ENCODE measurements at places on chromosomes 5 and 9.
A peak's percentile ranks its signal among the peaks of the same experiment; 100 is the strongest.

DNA sequence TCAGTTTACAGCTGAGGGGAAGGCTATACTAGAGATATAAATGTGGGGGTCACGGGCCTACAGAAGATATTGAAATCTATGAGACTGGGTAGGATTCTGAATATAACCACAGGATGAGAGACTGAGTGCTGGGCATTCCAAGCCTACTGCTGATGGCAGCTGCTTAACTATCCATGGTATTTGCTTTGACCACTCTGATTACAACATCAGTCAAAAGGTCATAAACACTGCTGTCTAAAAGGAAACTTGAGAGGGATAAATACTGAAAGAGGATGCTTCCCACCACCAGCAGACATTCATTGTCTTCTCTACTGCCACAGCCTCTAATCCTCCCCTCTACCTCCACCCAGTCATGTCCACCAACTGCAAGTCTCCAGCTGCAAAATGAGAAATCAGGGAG, 3.8 kb downstream of the ZNF622 start:
- no peak for DNase-seq

DNA sequence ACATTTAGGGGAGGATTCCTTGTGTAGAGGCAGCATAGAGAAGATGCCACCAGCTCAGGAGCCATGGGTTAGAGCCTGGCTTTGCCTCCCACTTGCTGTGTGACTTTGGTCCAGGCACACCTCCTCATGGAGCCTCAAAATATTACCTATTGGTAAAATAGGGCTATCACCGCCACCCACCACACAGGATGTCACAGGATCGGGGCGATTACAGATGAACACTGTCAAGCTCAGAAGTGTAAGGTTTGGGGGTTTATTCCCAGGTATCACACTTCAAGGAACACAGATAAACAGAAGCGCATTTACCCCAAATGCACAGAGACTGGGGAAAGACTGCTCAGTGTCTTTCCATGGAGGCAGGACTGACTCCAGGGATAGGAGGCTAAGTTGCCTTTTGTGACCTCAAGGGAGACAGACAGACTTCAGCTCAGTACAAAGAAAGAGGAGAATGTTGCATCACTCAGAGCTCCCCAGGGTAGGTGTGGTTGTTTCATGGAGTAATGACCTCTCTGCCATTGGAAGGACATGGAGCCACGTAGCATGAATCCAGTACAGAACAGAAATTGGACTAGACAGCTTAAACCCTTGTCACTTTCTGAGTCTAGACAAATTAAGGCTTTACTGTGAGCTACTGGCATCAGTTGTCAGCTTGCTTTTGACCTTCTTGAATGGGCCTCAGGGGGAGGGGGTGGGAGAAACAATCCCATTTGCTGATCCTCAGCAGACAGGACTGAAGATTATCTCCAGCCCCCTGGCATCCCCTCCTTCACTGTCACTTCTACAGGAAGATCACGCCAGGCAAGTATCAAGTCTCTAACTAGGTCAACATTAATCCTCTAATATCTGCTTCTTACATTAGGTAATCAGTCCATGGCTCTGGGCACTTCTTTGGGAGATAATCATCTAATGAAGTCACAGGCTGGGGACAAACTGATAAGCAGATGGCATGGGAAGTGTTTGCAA, 6.5 kb downstream of the TRAF1 start:
- no peak for DNase-seq

DNA sequence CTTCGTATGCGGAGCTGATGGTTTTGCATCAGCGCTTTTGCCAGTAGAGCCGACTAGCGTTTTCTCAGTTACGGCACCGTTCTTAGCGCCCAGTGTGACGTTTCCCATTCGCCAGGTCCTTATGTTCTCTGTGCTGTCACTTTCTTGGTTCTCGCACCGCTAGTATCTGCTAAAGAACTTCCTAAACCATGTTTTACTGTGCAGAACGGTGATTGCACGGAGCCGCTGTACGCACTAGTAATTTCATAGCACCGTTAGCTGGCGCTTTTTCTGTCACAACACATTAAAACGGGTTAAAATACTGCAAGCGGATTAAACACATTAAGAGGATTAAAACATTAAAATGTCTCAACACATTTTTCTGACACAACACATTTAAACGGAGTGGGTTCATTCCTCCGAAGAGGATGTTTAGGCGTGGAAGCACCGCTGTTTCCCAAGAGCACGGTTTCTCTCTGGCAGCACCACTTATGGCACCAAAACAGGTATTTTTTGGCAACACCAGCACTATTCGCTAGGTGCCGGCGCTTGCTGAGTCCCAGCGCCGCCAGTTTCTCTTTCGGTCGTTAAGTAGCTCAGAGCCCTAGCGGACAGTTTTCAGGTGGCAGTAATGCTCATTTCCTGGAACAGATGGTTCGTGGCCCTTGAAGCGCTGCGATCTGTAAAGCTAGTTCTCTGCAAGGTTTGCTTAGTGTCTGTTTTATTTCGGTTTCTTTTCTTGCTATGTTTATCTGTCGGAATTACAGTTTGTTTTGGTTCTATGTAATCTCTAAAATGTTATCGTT, 20.3 kb downstream of the ANXA2R start:
- DNase-seq = peak; percentile 79

DNA sequence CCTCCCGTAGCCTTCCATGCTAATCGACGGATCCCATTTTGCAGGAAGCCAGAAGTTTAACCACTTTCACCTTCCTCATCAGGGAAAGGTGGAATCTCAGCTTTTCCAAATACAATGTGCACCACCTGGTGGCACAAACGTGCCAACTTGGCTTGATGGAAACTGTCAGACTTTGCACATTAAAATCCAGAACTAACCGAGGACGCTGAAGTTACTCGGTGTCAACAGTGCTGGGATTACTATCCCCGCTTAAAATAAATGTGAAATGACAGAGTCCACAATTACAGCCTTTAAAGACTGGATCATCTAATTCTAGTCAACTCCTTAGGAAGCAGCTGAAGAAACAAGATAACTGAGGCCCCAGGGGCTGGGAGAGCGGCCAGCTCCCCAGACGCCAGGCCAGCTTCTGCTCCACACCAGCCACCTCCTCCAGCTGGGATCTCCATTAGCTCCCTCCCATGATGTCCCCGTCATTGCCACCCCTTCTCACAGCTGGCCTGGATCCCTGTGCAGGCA, 50.1 kb upstream of the RETREG1 start:
- DNase-seq = peak; percentile 57

DNA sequence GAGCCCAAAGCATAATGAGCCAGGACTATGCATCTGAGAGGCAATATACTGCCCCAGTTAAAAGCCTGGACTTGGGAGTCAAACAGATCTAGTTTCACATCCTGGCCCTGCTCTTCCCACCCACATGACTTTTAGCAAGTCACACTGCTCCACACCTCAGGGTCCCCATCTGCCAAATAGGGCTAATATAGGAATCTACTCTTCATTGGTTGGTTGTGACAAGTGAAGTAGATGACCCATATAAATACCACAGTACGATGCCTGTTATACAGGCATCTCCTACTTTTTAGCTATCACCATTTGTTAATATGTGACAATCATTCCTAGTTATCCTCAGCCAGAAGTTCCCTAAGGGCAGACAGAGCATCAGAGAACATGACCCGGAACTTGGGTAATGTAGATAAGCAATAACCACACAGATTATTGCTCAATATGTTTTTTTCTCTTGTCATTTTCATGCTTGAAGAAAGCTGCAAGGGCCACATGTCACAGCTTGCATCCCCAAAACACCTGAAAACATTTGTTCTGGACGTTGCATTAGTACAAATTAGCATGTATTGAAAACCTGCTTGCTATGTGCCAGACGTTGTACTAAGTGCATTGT, 20.4 kb downstream of the ADAM19 start:
- no peak for DNase-seq

DNA sequence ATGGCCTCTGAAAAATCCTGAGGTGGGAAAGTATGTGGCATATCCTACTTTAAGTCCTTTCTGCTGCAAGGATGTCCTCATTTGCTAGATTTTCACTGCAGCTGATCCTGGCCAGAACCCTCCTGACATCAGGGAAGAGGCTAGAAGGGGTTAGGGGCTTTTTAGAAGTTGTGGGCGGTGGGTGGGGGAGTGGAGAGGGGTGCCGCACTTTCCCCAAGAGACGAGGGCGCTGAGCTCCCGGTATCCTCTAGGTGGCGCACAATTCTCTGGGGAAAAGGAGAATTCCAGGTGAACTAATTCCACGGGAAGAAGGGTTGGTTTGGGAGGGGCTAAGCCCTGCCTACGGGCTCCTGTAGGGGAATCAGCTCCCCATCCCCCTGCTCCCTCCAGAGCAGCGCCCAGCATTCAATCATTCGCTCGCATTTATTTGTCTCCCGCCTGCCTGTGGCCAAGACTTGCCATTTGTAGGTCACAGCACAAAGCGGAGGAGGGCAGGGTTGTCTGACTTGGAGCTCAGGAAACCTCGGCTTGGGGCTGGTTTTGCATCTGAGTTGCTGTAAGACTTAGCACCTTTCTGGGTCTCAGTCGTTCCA, 42.9 kb upstream of the HAND1 start:
- peak; percentile 34 for DNase-seq

GRCh38 chr5:82730913-82731312, 346.3 kb downstream of the TMEM167A start:
- no peak for DNase-seq

DNA sequence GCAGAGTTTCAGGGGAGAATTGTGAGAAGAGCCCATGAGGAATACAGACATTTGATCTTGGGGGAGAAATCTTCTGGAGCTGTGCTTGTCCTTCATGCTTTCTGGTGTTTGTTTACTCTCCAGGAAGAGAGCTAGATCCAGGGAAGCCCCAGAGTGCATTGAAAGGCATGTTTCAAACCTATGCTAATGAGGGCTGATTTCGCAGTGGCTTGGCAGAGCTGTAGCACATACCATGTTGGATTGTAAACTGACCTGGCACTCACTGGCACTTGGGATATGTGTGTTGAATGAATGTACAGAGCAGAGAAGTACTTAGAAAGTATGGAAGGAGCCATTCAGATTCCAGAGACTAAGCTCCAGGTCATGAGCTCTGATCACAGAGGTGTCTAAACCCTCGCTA, 30.9 kb downstream of the TNFSF8 start:
- DNase-seq = no peak

- DNase-seq = no peak
These were observed 208.9 kb downstream of the TRIM32 start for GRCh38 chr9:116895961-116896360.

GRCh38 chr9:113828221-113828620, 47.9 kb upstream of the ZNF618 start:
- DNase-seq = no peak

GRCh38 chr9:116991051-116991450, 303.9 kb downstream of the TRIM32 start:
- DNase-seq = no peak

- DNase-seq = no peak
These were observed 29.5 kb downstream of the SLC25A46 start for GRCh38 chr5:110768138-110768860.

DNA sequence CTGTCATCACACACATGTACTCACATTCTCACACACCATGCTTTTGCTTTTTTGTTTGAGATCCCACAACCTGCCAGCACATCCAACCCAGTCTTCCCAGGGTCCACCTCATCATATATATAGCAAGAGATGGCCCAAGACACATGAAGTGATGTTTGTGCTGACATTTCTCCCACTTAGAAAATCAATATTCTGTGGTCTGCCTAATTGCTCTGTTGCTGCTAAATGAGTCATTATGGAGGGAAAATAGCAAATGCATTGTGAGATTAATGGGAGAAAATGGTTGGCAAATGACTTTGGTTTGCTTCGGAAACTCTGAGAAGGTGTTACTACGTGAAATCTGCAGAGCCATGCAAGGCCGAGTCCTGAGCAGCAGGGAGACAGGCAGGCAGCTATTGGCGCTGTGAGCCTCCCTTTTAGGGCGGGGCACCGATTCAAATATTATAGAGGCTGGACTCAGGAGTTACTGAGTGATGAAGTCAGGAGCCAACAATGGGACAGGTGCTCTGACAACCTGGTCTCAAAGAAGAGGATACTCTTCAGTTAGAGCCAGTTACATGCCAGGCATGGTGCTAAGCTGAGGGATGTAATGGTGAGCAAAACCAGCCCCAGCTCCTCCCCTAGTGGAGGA, 62.8 kb downstream of the DAB2IP start:
- no peak for DNase-seq

DNA sequence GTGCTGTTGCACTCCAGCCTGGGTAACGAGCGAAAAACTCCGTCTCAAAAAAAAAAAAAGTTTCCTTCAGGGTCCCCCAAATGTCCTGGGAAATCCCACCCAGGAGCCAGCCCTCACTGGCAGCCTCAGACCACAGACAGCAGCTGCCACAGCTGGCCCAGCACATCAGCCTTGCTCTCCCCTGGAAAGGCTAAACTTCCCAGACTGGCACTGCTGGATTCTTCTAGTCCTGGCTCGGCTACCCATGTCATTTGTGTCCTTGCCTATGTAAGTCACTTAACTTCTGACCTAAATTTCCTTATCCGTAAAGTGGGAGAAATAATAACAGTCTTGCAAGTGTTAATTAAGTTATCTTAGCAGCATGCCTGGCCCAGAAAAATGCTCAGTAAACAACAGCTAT, 8.6 kb upstream of the PRRC2B start:
- no peak for DNase-seq

- DNase-seq = no peak
These were observed 96.4 kb downstream of the PSAT1 start for GRCh38 chr9:78393340-78393739.

DNA sequence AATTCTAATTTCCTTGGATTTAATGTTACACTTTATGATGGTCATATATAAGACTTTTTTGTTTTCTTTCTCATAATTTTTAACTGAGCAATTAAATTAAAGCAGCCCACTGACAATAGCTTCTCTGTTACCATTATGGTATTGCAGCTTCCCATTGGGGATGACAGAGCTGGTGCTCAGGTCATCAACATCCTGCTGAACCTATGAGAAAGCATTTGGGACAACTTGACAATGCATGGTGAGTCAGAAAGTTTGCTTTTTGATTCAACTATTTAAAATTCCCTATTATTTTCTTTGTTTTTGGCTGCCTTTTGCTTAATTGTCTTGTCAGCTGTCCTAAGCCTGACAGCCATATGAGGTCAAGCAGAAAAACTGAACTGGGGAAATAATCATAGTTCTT, 487.4 kb upstream of the RIOK2 start:
- no peak for DNase-seq

DNA sequence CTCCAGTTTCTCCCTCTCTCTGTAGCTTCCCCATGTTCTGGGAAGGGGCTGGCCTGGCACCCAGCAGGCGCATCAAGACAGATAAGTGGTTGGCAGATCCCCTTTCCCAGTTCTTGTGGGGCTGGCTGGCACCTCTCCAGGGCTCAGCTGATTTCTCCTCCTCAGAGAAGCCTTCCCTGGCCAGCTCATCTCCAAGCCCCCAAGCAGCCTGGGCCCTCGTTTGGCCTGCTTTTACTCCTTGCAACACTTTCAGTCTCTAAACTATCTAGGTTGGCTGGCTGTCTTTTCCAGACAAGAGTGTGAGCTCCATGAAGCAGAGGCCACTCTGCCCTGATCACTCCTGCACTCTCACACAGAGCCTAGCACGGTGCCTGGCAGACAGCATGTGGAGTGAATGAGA, 13.5 kb downstream of the MACROH2A1 start:
- no peak for DNase-seq
